Motor neuron (in vitro differentiated cells): ENCODE measurements at places on chromosomes 3 and 15. TPM values are rescaled to one million over a fixed set of nuclear protein-coding genes. Genes with fewer than 3 reads are reported as not detected.

DNA sequence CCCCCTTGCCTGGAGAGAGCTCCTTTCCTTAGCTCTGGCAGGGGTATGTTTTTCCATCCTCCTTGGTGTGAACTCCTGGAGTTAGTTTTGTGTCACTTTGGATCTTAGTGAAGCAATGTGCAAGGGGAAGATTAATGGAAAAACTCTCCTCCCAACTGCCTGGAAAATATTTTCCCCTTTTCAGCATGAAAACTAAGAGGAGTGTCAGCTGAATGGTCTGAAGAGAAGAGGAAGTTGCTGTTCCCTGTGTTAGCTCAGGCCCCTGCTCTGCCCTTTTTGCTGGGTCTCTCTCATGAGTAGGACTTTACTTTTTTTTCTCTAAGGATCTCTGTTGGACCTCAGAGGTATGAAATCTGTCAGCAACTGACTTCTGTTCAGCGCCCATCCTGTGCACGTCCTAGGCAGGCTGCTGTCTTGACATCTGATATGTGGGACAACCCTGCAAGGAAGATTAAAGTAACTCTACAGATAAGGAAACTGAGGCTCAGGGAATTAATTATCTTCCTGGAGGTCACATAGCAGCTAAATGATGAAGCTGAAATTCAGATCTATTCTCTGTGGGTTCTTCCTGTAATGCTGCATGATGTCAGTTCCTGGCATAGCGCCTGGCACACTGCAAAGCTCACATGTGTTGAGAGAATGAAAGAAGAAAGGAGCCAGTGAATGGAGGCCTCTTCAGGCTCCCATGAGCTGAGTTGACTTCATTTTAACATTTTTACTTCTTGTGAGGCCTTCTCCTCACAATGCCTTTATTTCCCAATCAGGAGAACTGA lies 109.7 kb upstream of the GALNT15 start:
- ATAC-seq = peak; percentile 8

DNA sequence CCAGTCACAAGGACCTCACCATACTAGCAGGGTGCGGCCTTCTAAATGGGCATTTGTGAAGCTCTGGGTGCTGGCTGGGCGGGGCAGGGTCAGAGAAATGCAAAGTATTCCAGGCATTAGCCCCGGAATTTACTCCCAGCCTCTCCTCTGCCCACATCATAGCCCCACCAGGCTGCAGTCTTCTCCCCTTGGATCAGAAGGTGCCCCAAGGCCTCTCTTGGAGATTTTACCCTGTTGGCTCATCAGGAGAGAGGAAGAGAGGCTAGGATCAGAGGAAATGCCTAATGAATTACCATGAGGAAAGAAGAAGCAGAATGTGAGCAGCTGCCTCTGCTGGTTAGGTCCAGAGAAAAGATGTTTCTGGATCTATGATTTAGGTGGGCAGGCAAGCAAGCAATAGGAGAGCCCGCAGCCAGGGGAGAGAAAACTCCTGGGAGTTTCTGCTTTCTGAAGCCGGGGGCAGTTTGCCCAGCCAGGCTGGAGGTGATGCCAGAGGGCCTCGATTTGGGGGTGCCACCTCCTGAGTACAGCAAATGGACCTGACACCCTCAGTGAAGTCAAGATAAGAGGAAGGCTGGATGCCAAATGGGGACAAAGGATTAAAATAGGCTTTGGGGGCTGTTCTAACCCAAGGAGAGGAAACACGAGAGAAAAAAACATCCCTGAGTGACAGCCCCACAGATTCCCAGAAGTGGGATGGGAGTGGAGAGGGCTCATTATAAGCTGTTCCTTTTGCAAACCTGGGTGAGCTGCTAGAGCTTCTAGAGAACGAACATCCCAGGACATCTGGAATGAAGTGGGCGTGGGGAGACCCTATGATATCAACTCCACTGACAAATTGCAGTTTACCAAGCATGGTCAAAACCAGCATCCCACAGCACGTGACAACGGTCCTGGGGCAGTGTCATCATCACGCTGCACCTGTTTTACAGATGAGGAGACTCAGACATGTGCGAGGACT lies 65.4 kb downstream of the BDH1 start:
- no peak for ATAC-seq

DNA sequence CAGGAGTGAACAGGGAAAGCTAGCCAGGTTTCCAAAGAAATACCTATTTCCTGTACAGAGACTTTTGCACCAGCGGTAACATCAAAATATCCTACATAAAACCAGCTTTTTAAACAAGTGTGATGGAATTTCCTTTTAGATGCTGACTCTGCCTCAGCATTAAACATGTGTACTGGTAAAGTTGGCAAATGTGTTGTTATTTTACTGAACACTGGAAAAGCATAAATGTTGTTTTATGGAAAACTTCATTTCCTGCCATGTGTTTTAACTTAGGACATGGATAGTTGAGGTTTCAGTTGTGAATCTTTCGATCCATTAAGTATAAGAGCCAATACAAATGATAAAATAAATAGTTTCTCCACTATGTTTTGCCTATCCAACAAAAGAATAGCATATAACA lies 15.7 kb downstream of the OXNAD1 start:
- no peak for ATAC-seq

CSTA gene
- 0.79 and 1.6 TPM in 2 replicates for total RNA-seq

DNA sequence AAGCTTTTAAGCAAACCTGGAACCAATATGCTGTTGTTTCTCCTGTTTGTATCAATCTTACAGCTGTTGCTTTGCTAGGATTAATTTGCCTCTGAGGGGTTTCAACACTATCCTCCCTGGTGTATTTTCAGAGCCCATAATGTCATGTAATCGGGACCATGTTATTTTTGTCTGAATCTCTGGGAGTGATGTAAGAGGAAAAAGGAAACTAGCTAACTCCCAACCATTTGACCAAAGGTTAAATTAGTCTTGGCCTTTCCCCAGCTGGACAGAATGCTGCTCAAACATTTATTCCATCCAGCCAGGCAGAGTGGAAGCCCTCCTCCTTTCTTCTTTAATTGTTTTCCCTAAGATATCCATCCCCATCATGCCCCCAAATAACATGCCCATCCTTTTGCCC lies 142.2 kb downstream of the ALDH1A2 start:
- ATAC-seq = no peak
